Body of pancreas (tissue), 4 donors: ENCODE measurements at places on chromosomes 2 and 18. TPM values are rescaled to one million over a fixed set of nuclear protein-coding genes. Genes with fewer than 3 reads are reported as not detected.

- H3K27me3 ChIP-seq, result no peaks in the 10 kb centered on the region
- H3K4me1 ChIP-seq, result no peaks in the 10 kb centered on the region
- H3K4me3 ChIP-seq, result no peak overlapping the region
Measured at GRCh38 chr2:162149940-162150339, 2.1 kb downstream of the GCG start.

The CPLX4 gene
- total RNA-seq, result not detected

The NEU4 gene
- total RNA-seq, result not detected

DNA sequence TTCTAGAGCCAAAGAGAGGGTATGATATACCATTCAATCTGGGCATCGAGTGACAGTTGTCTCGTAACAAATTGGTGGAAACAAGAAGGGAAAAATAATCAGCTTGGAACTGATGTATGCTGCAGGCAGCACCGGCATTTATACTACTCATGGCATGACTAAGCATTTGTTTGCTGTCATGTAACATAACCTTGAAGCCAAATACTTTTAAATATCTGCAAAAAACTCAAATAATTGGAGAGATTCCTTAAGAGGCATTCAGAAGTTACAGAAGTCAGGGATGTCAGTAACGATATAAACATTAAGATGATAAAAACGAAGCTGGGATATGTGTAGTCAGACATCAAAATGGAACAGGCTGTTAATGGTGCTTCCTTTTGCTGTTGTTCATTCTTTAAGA lies 157.3 kb upstream of the MMADHC start:
- no peaks in the 10 kb centered on the region for H3K36me3 ChIP-seq
- H3K4me3 ChIP-seq, result no peak overlapping the region
- no peaks in the 10 kb centered on the region for H3K27me3 ChIP-seq
- DNase-seq, result no peak
- H3K4me1 ChIP-seq, result peaks cover 14% of the 10 kb centered on the region
